ENCODE measurements at places on chromosomes 6 and 20. TPM values are rescaled to one million over a fixed set of nuclear protein-coding genes. Genes with fewer than 3 reads are reported as not detected.
A peak's percentile ranks its signal among the peaks of the same experiment; 100 is the strongest.

- peak; percentile 95 for DNase-seq
- H3K4me1 ChIP-seq, result no peaks in the 10 kb centered on the region
- H3K27ac ChIP-seq, result peak overlapping the region; percentile 94
- peaks cover 30% of the 10 kb centered on the region for H3K27me3 ChIP-seq
- peak overlapping the region; percentile 64 for H3K4me3 ChIP-seq
These were observed 3.7 kb downstream of the PRSS16 start for GRCh38 chr6:27251112-27251605.

The CST9L gene
- total RNA-seq, result not detected

DNA sequence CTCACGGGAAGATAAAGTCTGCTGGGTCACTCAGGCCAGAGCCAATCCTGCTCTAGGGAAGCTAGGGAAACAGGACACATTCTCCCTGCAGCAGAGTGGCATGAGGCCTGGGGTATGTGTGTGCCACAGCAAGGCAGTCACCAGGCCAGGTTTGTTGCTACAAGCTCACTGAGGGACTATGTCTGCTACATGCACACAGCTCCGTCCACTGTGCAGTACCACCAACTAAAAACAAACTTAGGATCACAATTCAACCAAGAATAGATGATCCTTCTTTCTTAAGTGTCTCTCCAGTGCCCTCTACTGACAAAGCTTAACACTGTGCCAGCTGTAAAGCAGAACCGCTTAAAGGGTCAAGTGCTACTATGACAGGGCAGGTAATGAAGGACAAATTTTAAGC lies 192.5 kb downstream of the PTPRK start:
- H3K27ac ChIP-seq, result no peak overlapping the region
- no peaks in the 10 kb centered on the region for H3K27me3 ChIP-seq
- no peak for DNase-seq
- H3K4me3 ChIP-seq, result no peak overlapping the region

DNA sequence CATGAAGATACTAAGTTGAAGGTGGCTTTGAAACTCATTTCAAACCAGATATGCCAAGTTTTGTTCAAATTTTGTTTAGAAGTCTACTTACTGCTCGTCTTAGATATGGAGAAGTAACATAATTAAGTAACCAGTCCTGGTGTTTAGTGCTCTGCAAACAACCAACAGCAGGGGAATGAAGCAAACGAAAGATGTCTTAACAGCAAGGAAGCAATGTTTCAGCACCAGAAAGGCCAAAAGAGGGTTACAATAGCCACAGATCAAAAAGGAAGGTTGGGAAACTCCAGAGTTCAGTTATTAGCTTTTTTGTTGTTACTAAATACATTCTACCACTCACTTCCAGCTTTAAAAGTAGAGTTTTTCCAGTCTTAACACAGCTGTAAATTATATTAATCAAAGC lies 45.1 kb downstream of the LHFPL5 start:
- no peak overlapping the region for H3K27ac ChIP-seq
- no peak for DNase-seq
- no peak overlapping the region for H3K4me3 ChIP-seq
- no peaks in the 10 kb centered on the region for H3K4me1 ChIP-seq

DNA sequence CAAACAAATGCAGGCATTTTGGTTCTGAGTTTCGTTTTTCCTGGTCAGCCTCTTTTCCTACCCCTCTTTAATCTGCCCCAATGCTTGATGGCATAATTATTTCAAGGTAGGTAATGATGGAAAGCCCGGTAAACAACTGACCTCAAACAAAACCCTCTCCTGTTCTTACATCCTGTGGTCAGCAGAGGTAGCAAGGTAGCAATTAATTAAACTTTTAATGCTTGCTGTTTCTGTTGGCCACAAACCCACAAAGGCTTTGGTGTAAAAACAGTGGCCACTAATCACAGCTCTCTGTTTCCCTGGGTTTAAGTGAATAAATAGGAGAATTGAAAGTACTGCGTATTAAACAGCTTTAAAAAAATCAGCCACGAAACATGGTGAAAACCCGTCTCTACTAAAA lies 261.5 kb upstream of the SOX4 start:
- no peaks in the 10 kb centered on the region for H3K4me1 ChIP-seq
- no peak overlapping the region for H3K4me3 ChIP-seq
- H3K27me3 ChIP-seq, result no peaks in the 10 kb centered on the region
- H3K27ac ChIP-seq, result no peak overlapping the region

DNA sequence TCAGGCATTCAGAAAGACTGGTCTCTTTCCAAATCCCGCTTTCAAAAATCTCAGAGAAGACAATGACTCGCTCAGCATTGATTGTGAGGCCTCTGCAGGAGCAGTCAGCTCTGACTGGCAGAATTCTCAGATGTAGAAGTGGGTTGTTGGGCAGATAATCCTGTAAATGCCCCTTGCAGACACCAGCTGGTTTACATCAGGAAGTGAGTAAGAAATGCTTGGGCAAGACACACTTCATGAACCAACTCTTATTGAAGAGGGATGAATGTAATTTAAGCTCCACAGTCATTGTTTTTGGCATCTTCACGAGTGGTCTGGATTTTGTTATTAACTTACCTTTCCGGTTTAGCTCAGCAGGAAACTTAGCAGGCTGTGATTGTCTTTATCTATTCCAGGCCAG lies 166.6 kb downstream of the PLCB4 start:
- H3K4me3 ChIP-seq, result no peak overlapping the region
- H3K36me3 ChIP-seq, result no peaks in the 10 kb centered on the region
- H3K27me3 ChIP-seq, result no peaks in the 10 kb centered on the region
- peak; percentile 24 for DNase-seq
- H3K4me1 ChIP-seq, result no peaks in the 10 kb centered on the region

The FILIP1 gene
- total RNA-seq, result 21.9 TPM

The EYA4 gene
- total RNA-seq, result 16.3 TPM

The EPPIN gene
- total RNA-seq, result not detected

GRCh38 chr6:29255530-29255929 lies 46.0 kb upstream of the OR14J1 start:
- no peak for DNase-seq
- H3K27me3 ChIP-seq, result no peaks in the 10 kb centered on the region
- H3K36me3 ChIP-seq, result no peaks in the 10 kb centered on the region
- H3K4me1 ChIP-seq, result no peaks in the 10 kb centered on the region
- no peak overlapping the region for H3K4me3 ChIP-seq
- H3K27ac ChIP-seq, result no peak overlapping the region

GRCh38 chr6:85684809-85685171 lies 42.1 kb upstream of the SYNCRIP start:
- H3K4me1 ChIP-seq, result peaks cover 3% of the 10 kb centered on the region
- H3K27me3 ChIP-seq, result no peaks in the 10 kb centered on the region
- no peaks in the 10 kb centered on the region for H3K36me3 ChIP-seq
- H3K27ac ChIP-seq, result no peak overlapping the region

DNA sequence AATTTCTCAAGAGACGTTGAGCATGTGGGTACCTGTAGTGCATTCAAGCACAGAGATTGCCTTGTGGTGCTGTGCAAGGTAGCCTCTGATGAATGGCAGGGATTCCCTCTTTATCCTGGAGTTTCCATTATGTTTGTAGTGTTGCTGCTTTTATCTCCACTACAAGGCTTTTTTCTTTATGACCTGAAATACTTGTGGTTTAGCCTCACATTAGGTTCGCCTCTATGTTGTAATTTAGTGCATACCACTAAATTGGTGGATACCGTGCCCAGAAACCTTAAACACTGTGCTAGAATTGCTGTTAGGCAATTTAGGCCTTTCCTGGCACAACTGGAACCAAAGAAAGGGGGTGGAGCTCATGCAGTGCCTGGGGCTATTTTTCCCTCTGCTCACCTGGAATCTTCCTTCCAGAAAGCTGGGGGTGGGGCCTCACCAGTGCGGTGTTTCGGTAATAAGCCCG lies 76.8 kb downstream of the NCOA7 start:
- H3K36me3 ChIP-seq, result no peaks in the 10 kb centered on the region
- H3K27ac ChIP-seq, result no peak overlapping the region
- H3K4me1 ChIP-seq, result no peaks in the 10 kb centered on the region
- no peak for DNase-seq
- H3K27me3 ChIP-seq, result no peaks in the 10 kb centered on the region
- no peak overlapping the region for H3K4me3 ChIP-seq

GRCh38 chr20:8223091-8223870 lies 91.2 kb downstream of the PLCB1 start:
- no peaks in the 10 kb centered on the region for H3K36me3 ChIP-seq
- H3K27me3 ChIP-seq, result no peaks in the 10 kb centered on the region
- H3K4me1 ChIP-seq, result peaks cover 17% of the 10 kb centered on the region
- H3K4me3 ChIP-seq, result no peak overlapping the region

- H3K4me3 ChIP-seq, result no peak overlapping the region
- H3K4me1 ChIP-seq, result no peaks in the 10 kb centered on the region
- no peak overlapping the region for H3K27ac ChIP-seq
- DNase-seq, result no peak
These were observed 14.6 kb downstream of the RTN4IP1 start for GRCh38 chr6:106614592-106615257.

DNA sequence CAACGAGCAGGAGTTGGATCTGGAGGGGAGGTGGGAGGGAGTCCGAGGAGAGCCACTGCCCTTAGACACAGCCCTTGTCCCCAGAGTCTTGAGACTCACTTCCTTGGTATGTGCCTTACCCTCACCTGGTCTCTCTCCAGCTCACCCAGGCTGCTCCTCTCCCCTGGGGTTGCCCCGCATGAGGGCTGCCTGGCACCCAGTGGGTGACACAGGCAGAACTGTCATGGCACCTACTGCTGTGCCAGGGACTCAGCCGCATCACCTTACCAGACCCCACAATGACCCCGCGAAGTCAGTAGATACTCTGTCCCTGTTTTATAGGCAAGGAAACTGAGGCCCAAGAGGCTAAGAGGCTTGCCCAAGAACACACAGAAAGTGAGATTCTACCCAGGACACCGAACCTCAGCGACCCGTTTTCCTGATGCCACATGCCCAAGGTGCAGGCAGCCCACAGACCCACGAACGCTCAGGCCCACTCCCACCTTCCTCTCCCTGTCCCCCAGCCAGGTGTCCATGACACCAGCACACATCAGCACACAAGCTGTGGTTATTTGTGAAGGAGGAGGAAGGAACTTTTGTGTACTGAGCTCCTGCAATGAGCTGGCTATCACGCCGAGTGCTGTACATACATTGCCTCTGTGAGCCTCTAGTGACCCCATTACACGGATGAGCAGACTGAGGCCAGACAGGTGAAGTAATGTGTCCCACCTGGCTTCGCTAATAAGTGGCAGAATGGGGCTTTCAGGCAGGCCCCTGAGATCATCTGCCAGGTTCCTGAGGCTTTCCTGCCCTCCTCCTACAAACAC lies 168.1 kb downstream of the GRM4 start:
- H3K36me3 ChIP-seq, result no peaks in the 10 kb centered on the region
- peaks cover 4% of the 10 kb centered on the region for H3K4me1 ChIP-seq
- H3K4me3 ChIP-seq, result no peak overlapping the region
- peaks cover 48% of the 10 kb centered on the region for H3K27me3 ChIP-seq
- H3K27ac ChIP-seq, result no peak overlapping the region

The COL12A1 gene
- 32.6 TPM for total RNA-seq

DNA sequence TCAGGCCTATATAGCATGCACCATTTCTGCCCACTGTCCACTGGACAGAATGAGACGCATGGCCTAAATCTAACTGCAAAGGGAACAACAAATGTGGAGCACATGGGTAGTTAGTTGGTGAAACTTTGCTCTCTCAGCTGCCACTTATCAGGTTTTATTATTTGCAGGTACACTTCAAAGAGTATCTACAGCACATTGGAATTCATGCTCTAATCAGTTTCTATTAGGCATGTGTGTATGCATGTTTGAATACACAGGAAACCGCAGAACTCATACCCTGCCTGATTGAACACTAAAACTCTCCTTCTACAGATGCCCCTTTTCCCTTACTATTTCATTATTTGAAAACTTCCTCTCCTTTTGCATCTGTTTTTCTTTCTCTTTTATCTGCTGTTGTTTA lies 97.4 kb upstream of the HSF2 start:
- no peaks in the 10 kb centered on the region for H3K27me3 ChIP-seq
- no peaks in the 10 kb centered on the region for H3K4me1 ChIP-seq
- H3K27ac ChIP-seq, result no peak overlapping the region
- H3K4me3 ChIP-seq, result no peak overlapping the region
